NCI-H524 (cell line): ENCODE measurements at places on chromosomes 6 and 20.

DNA sequence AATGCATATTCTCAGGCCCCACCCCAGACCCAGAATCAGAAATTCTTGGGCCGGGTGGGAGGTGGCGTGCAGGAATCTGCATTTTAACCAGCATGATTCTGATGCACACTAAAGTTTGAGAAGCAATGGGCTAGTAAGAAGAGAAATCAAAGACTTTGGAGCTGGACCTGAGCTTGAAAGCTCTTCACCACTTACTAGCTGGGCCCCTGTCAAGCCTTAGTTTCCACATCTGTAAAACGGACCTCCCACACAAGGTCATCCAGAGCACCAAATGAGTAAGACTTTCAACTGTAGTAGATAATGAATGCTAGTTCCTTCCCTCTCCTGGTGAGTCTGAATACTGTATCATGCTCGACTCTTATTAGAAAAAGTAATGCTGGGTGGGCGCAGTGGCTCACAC is 87.0 kb downstream of the TBC1D7 start:
- no peak for DNase-seq

DNA sequence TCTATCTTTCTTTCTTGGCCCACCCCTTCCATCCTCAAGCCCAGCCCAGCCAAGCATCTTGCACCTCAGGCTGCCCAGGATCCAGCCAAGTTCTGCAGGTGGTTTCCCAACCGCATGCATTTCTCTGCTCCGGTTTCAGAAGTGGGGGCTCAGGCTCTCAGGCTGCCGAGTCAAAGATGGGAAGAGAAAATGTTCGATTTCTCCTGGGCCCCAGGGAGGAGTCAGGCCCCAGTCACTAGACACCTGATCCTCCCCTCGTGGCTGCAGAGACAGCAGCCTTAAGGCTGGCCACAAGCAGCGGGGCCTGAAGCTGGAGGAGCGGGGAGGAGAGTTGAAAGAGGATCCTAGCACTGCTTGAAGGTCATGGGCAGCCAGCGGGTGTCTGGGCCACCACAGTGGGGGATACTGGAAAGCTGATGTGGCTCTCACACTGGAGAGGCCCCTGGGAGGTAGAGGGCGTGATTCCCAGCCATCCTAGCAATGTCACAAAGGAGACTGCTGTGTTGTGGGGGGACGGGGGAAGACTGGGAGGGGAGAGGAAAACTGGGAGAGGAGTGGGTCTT is 42.2 kb upstream of the ZFAND3 start:
- DNase-seq = no peak

DNA sequence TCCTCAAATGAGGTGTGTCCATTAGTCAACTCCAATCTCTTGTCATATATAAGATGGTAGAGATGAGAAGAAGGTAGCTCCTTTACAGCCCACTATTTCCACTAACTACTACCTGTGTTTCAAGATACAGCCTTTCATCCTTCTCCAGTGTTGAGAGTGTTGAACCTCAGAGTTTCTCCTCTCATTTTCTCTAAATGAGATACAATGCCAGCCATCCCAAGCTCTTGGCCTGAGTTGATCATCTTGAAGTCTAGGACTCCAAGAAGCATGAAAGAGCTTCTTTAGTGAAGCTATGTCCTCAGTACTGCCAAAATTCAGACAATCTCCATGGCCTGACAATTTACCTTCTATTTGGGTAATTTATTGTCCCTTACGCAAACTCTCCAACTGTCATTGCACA is 548 bp upstream of the HLA-DRA start:
- no peak for DNase-seq

- DNase-seq = no peak
Measured at GRCh38 chr6:137111296-137112066, 62.0 kb downstream of the IL22RA2 start.

- no peak for DNase-seq
Measured at GRCh38 chr20:1664911-1665310, 7.3 kb upstream of the SIRPG start.

DNA sequence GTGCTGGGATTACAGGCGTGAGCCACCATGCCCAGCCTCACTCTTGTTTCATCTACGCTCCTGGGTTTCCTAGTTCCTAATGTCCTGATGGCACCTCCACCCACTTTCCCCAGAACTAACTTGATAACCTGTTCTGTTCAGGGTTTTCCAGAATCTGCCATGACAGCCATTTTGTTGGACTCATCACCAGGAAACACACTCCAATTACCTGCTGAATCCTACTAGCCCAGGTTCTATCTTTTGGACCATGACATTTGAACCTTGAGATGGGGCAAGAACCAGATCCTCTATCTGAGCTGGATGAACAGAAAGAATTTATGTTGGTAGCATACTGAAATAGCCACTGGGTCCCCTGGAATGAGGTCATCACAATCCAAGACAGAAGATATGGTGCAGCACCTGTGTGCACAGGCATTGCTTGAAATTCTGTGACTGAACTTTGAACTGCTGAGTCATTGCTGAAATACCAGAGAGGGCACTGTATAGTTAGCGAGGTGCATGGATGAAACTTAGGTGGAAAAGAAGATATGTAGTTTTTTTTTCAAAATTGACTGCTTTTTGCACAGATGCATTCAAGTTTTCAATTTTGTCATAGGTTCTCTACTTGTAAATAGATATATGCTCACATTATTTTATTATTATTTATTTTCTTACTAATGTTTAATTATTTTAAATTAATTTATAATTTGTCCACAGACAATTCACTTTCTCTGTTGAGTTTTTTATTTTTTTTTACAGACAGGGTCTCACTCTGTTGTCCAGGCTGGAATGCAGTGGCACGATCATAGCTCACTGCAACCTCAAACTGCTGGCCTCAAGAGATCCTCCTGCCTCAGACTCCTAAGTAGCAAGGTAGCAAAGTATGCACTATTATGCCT is 42.8 kb upstream of the TASP1 start:
- no peak for DNase-seq

- no peak for DNase-seq
Measured at GRCh38 chr6:46199387-46199786, 28.6 kb upstream of the ENPP5 start.

DNA sequence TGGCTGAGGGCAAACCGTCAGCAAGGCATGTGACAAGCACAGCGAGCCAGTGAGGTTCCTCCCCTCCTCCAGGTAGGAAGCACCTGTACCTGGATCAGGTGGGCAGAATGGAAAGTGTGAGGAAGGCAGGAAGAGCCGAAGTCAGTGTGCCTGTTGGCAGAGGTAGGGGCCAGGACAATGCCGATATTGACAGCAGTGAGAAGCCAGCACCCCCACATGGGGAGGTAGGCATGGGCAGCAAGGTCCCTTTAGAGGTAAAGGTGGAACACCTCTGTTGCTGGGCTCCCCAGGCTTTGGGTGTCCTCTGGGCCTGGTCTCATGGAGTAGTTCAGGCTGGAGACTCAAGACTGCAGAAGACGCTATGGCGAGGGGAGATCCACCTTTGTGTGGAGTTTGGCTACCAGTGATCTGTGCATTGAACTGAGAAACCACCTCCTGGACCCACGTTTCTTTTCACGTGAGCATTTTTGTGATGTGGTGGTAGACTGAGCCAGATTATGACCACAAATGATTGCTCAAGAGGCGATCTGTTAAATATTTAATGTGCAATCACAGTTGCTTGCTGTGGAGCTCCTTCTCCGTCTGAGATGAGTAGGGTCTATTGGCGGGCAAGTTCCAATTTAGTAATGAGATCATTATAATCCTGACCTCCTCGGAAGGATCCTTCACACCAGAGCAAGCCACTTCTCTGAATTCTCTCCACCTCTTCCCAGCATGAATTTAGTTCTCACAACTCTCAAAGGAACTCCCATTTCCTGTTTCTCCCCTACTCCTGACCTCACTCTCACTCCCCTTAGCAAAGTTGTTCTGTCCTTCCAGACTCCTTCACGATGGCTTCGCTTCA is 174.8 kb downstream of the CDH26 start:
- no peak for DNase-seq

GRCh38 chr6:158441716-158442215 is 118.1 kb upstream of the TMEM181 start:
- no peak for DNase-seq

GRCh38 chr6:160792708-160793107 is 90.7 kb downstream of the PLG start:
- DNase-seq = no peak
